ENCODE measurements at places on chromosomes 3 and 15.

DNA sequence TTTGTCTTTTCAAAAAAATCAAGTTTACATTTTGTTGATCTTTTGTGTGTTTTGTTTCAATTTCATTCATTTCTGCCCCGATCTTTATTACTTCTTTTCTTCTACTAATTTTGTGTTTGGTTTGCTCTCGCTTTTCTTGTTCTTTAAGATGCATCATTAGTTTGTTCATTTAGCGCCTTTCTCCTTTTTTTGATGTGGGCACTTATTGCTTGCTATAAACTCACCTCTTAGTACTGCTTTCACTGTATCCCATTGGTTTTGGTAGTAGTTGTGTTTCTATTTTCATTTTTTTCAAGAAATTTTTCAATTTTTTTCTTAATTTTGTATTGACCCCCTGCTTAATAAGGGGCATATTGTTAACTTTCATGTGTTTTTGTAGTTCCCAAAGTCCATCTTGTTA, 34.4 kb downstream of the PRKCI start:
- DNase-seq = no peak

DNA sequence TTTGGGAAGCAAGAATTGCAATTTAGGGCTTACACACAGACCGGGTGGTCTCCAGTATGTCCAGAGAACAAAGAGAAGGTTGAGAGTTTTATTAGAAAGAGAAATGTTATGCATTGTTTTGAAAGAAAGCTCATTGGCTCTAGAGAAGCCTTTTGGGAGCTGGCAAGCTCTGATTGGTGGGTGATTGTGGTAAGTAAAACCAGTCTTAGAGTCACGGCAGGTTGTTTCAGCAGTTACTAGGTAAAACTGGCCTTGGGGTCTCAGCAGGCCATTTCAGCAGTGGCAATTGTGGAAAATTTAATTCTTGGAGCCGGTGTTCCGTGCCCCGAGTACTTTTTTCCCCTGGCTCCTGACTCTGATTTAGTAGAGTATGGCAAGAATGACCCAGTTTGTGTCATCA, 78.1 kb downstream of the MRPL46 start:
- no peak for DNase-seq

DNA sequence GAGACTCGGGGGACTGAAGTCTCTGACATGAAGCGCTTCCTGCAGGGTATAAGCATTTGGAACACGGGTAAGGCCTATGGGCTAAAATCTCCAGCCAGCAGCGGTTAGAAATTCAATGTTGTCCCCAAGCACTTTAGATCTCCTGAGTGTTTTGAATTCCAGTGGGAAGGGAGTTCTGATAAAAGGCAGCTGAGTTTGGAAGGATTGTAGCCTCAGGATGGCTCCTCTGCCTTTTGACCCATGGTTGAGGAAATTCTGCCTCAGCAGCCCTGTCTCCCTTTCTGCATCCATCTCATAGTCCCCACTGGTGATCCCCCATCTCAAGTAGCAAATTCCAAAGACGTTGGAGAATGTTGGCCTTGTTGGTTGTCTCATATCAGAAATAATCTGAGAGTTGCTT, 24.2 kb upstream of the HACD2 start:
- no peak for DNase-seq

DNA sequence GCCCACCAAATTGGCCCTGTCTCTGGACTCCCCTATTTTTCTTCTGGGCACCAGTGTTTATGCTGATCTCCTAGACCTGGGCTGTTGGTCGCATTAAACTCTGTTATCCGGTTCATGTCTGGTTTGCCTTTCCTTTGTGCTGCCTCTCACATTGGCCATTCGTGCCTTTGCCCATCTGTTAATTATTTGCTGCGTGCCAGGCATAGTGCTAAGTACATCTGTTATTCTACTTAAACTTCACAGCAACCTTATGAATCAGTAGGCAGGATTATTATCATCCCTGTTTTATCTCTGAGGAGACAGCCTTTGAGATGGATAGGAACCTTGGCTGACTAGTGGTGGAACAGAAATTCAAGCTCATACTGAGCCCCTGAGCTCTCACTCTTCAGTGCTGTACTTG, 76.0 kb downstream of the THSD4 start:
- DNase-seq = no peak

DNA sequence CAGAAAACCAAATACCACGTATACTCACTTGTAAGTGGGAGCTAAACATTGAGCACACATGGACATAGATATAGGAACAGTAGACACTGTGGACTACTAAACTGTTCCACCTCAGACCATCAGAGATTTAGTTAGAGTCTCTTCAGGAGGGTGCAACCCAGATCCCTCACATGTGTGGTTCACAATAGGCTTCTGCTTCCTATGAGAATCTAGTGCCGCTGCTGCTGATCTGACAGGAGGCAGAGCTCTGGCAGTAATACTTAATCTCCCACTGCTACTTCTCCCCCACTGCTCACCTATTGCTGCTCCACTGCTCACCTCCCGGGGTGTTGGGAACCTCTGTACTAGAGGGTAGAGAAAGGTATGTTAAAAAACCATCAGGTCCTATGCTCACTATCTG, 533.3 kb downstream of the NSUN3 start:
- DNase-seq = no peak

DNA sequence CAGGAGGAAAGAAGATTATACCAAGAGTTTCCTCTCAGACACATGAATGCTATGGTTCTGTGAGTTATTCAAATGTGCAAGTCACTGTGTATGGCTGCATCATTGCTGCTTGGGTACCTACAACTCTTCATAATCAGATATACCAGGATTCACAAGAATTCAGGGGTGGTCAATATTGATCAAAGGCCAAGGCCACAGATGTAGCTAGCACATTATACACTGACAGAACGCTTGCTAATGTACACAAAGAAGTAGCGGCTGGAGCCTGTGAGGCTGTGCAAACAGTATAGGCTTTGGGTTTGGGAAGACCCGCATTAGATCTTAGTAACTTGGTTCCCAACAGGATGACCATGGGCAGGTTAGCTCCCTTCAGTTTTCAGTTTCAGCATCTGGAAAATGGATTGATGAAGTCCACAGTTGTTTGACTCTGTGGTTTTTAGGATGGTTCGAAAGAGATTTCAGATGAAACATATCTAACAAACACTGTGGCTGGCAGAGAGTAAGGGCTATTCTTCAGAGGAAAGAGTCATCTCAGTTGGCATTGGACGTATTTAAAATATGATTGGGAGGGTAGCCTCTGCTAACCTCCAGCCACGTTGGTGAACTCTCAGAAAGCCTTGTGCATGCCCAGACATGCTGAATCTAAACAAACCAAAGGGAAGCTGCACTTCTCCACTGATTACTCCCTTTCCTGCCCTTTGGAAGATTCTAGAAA, 748.7 kb upstream of the CFAP20DC start:
- no peak for DNase-seq

- DNase-seq = no peak
These were observed 62.4 kb downstream of the MBNL1 start for GRCh38 chr3:152331018-152331541.

DNA sequence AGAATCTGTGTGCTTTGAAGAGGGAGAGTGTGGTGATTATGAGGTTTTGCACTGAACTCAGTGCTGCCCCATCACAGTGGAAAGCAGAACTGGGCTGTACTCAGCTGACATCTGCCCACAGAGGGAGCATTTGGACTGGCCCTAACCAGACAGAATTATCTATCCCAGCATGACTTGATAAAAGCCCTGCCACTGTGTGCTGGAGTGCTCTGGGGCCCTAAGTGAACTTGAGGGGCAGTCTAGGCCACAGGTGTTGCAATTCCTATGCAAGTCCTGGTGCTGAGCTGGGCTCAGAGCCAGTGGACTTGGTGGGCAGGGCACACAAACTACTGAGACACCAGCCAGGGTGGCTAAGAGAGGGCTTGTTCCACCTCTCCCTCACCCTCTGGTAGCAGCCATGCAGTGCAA, 269.2 kb upstream of the CTNNB1 start:
- DNase-seq = no peak

DNA sequence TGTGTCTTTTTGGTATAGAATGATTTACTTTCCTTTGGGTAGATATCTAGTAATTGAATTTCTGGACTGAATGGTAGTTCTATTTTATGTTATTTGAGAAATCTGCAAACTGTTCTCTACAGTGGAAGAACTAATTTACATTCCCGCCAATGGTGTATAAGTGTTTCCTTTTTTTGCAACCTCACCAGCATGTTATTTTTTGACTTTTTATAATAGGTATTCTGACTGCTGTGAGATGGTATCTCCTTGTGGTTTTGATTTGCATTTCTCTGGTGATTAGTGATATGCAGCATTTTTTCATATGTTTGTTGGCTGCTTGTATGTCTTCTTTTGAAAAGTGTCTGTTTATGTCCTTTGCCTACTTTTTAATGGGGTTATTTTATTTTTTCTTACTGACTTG, 607.2 kb downstream of the OTOL1 start:
- DNase-seq = no peak

DNA sequence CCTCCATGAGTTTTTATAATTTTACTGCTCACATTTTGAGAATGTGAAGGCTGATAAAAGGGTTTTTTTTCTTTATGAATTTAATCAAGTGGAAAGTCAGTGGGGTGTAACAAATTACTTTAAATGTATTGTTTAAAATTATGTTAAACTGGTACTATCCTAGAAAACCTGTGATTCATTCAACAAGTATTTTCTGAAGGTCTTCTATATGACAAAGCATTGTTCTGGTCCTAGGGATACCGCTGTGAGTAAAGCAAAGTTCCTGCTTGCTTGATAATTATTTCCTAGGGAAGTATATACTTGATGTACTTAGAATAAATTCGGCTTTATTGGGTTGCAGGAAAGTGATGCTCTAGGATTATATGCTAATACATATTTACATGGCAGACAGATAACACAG, 152.8 kb upstream of the GOLGA6L4 start:
- DNase-seq = no peak
